ENCODE measurements at places on chromosomes 2 and 18. TPM values are rescaled to one million over a fixed set of nuclear protein-coding genes. Genes with fewer than 3 reads are reported as not detected.

Gene ITGA4
- 0.96 TPM for total RNA-seq

- DNase-seq: no peak
Measured at GRCh38 chr2:159226608-159227385, 59.7 kb downstream of the WDSUB1 start.

GRCh38 chr2:31467426-31467825, 52.9 kb upstream of the XDH start:
- DNase-seq: no peak

- DNase-seq: no peak
Measured at GRCh38 chr2:178666458-178666857, 140.8 kb downstream of the TTN start.

DNA sequence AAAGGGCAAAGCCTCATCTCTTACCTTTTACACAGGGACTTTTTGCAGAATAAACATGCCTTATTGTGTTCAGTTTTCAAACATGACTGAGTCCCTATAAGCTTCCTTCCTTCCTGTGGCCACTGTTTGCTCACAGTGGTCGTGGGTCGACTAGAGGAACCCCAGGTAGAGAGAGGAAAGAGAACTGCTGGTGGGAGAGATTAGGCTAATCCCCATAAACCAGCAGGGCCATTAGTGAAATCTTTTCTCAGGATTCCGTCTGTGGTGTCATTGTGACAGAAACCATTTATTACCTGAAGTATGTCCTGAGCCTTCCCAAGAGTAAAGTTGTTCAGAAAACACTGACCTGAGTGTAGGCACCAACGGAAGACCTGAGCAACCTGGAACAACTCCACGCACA, 21.3 kb upstream of the BOD1L2 start:
- DNase-seq: no peak

DNA sequence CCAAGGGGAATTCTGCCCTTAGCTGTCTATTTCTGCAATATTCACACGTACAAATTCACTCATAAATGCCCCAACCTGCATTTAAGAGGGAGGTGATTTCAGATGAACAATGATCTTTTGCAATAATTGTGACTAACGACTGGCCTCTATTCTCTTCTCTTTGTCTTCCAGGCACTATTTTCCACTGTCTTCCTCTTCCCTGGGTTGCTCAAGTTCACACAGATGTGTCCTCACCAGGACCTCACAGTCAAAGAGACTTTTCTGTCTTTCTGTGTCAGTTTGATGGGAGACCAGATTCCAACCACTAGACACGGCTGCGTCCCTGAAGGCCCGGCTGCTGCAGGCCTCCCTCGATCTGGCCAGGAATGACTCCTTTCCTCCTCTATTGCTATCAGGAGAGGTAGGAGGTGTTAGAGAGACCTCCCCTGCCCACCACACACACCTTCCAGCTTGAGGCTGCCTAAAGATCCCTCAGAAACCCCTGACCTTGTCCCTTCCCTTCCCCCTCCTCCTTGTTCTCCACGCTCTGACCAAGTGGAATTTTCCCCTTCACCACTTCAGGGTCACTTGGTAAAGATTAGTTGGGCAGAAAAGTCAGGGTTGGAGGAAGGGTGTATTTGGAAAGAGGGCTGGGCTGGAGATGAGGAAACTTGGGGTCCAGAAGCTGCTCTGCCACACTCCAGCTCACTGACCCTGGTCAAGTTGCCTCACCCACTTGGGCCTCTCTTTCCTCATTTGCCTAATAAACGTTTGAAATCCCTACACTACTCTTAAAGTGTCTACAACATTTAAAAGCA, 109.2 kb upstream of the COPS8 start:
- no peak for DNase-seq

GRCh38 chr2:162773352-162773751, 65.2 kb downstream of the KCNH7 start:
- no peak for DNase-seq

Gene MREG
- 0.35 TPM for total RNA-seq

Gene RNF152
- 11.3 TPM for total RNA-seq

- DNase-seq: peak; percentile 46
Measured at GRCh38 chr18:75183973-75184493, 24.9 kb downstream of the PTGR3 start.

- DNase-seq: no peak
Measured at GRCh38 chr18:48885266-48885923, 65.4 kb downstream of the SMAD7 start.

Gene GFPT1
- total RNA-seq: 39.7 TPM
